ENCODE measurements at places on chromosomes 7 and 10. TPM values are rescaled to one million over a fixed set of nuclear protein-coding genes. Genes with fewer than 3 reads are reported as not detected.

The CNOT4 gene
- total RNA-seq: 11.6 TPM

The DNAH11 gene
- not detected for total RNA-seq

The FAM25C gene
- total RNA-seq: not detected

The FBXO24 gene
- 0.11 TPM for total RNA-seq

The HABP2 gene
- 0.09 TPM for total RNA-seq

The AVL9 gene
- total RNA-seq: 44.1 TPM

The TMEM225B gene
- not detected for total RNA-seq

The SERPINE1 gene
- total RNA-seq: 74.3 TPM

The TRIM50 gene
- not detected for total RNA-seq

The GRID2IP gene
- 0.09 TPM for total RNA-seq

The SFRP4 gene
- under 0.01 TPM for total RNA-seq

The RHEB gene
- total RNA-seq: 60.2 TPM

The PRPF18 gene
- total RNA-seq: 23.1 TPM

The CH25H gene
- 3.8 TPM for total RNA-seq

The NYAP1 gene
- total RNA-seq: 1.6 TPM

The GPR15LG gene
- total RNA-seq: not detected

The SPDYE16 gene
- total RNA-seq: not detected

The RBP4 gene
- total RNA-seq: not detected

The MMD2 gene
- not detected for total RNA-seq

The DYDC2 gene
- not detected for total RNA-seq

The TET1 gene
- total RNA-seq: 1.1 TPM

The ZNF804B gene
- total RNA-seq: not detected

The PMS2 gene
- total RNA-seq: 18.7 TPM

The SCIN gene
- total RNA-seq: 0.17 TPM

All from dermis lymphatic vessel endothelial cell (primary cell).